ENCODE measurements at places on chromosomes 2 and 18.

DNA sequence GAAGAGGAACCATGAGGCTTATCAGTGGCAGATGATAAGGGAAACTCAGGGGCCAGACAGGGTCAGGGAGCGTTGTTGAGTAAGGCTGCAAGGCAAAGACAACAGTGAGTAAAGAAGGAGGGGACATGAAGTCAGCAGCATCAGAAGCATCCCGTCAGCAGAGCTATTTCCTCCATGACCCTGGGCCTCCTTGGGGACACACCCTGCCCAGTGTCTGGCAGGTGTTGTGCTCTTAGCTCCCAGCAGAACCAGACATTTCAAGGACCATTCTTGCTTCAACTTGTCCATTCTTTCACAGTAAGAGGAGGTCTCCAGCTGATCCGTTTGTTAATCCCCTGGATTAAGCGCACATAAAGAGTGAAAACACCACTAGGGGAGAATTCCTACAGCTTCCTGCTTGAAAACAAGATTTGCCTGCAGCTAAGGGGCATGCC, 88.7 kb upstream of the MEIS1 start:
- DNase-seq = no peak

- no peak for DNase-seq
Observed at GRCh38 chr2:217085543-217085942, 225.7 kb upstream of the TNP1 start.

GRCh38 chr2:57981083-57981768, 65.4 kb upstream of the VRK2 start:
- DNase-seq = no peak

DNA sequence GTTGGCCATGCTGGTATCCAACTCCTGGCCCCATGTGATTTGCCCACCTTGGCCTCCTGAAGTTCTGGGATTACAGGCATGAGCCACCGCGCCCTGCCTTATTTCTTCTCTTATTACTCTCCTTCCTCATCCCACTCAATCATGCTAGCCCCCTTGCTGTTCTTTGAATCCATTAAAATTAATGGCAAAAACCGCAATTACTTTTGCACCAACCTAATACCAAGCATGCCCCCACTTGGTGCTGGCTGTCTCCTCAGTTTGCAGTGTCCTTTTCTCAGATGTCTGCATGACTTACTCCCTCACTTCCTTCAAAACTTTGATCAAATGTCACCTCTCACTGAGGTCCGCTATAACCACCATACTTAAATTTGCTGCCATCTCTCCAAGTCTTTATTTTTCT, 34.6 kb downstream of the DYTN start:
- DNase-seq = no peak

DNA sequence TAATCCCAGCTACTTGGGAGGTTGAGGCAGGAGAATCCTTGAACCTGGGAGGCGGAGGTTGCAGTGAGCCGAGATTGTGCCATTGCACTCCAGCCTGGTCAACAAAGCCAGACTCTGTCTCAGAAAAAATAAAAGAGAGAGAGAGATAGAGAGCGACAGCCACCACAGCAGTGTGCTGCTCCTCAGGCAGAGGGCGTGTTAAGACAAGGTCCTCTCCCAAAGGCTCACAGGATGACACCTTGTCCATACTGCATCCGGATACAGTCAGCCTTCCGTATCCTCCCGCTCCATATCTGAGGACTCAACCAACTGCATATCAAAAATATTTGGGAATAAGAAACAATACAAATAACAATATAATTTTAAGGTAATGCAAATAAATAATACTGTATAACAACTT, 20.1 kb downstream of the ARL4C start:
- DNase-seq = no peak
